Cardiac septum (tissue), 1 donor: ENCODE measurements at places on chromosomes 4 and X. TPM values are rescaled to one million over a fixed set of nuclear protein-coding genes. Genes with fewer than 3 reads are reported as not detected.

Gene MAGEB10
- total RNA-seq = not detected

Gene LONRF3
- 1.5 TPM for total RNA-seq

Gene SRD5A3
- 7.3 TPM for total RNA-seq

DNA sequence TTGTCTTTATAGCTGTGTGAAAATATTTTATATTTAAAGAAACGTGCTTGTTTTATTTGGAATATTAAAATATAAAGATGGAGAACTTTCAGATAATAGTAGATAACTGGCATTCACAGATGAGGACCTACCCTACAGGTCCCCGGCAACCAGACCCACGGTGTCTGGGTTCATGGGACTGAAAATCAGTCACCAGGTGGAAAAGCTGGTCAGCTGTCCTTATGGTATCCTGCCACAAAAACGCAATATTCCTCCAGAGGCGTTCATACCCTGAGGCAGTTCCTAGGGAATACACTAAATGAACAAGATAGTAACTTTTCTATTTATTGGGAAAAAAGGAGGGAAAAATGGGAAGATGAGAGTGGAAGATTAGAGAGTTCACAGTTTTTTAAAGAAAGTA, 1.2 kb downstream of the TLR6 start:
- no peak for DNase-seq

DNA sequence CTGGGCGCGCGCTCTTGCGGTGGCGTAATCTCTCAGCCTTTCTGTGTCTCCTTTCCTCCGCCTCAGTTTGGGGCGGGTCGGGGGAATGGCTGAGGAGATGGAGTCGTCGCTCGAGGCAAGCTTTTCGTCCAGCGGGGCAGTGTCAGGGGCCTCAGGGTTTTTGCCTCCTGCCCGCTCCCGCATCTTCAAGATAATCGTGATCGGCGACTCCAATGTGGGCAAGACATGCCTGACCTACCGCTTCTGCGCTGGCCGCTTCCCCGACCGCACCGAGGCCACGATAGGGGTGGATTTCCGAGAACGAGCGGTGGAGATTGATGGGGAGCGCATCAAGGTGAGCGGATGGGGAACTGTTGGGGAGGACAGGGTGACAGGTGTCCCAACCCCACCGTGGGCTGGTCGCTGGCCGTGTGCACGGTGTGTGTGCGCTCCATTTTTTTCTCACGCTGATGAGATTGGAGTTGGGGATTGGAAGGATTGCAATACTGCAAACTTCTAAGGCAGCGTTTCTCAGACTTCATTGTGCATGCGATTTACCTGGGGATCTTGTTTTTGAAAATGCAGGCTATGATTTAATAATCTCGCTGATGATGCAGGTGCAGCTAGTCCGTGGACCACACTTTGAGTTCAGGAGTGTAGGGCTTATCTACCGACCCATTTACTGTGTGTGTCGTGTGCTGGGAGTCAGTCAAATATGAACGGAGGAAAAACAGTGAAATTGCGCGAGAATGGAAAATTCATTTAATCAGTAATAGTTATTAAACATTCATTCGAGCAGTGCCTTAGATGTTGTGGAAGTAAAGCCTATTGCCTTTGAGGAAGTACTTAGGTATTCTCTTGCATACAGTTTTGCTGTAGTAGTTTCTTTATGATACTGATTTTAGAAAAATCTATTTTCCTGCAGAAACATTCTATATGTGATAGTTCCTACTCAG, at the start of gene RAB33B:
Gene RAB33B, plus strand, starts transcription at position 11 of the 935 bp plus-strand sequence. Its CDS starts 75 bp downstream, at position 86.
- DNase-seq = no peak

DNA sequence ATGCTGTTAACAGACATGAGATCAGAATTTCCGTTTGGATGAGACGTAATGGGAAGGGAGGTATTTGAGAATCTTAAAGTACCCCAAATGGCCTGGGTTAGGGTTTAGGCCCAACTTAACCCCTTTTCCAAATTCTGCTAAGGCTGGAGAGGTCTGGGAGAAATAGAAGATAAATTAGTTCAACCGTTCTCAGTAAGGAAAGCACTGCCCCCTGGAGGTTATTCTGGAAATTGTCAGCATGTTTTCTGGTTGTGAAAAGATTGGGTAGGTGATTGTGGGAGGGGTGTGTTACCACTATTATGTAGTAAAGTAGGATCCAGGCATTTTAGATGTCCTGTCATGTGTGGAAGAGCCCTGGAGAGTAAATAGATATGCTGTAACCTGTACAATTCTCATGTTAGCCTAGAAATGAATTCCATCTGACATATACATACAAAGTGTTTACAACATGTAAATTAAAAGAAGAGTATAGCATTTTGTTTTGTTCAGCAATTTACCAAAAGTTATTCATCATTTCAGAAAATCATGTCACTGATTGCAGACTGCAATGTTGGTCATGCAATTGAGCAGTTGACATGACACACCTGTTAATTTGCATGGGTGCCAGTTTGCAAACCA, 26.8 kb upstream of the GRXCR1 start:
- no peak for DNase-seq

GRCh38 chr4:83356899-83357661, 22.4 kb upstream of the HPSE start:
- no peak for DNase-seq

Gene PDGFRA
- total RNA-seq = 23.4 TPM

DNA sequence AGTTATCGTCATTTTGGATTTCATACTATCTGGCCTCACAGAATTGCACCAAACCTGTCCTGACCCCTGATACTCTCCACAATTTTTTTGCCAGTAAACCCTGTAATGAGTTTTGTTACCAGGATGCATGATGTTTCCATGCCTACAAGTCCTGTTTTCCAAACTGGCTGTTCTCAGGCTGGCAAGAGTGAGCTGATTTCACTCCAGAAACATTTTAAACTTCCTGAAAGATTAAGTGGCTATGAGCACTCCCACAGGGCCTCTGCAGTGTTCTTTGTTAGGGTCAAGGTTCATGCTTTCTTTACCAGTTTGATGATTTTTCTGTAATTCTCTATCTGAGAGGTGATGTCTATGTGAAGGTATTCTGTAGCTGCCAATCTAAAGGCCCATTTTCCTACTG, 31.7 kb upstream of the PDLIM3 start:
- DNase-seq = no peak

Gene P2RY4
- 0.24 TPM for total RNA-seq

DNA sequence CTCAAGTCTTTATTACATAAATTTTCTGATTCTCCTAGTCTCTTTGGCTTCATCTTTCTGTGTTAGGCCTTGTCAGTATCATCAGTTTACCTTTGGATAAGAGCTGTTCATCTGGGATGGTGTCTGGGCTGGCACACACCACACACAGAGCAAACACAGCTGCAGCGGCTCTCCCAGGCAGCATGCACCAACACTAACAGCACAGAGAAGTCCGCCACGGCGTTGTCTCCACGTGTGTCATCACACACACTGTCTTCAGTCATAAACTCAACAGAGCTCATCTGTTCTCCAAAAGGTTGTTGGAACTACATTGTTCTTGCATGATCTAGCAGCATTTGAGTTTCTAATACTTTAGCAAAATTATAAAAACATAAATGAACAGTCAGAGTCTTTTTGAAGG, 851.9 kb upstream of the FRG1 start:
- no peak for DNase-seq

Gene GLUD2
- total RNA-seq = 1.6 TPM

- no peak for DNase-seq
Observed at GRCh38 chr4:85672959-85673358, 198.0 kb downstream of the ARHGAP24 start.

- DNase-seq = no peak
Observed at GRCh38 chrX:46582966-46583365, 9.4 kb downstream of the CHST7 start.

DNA sequence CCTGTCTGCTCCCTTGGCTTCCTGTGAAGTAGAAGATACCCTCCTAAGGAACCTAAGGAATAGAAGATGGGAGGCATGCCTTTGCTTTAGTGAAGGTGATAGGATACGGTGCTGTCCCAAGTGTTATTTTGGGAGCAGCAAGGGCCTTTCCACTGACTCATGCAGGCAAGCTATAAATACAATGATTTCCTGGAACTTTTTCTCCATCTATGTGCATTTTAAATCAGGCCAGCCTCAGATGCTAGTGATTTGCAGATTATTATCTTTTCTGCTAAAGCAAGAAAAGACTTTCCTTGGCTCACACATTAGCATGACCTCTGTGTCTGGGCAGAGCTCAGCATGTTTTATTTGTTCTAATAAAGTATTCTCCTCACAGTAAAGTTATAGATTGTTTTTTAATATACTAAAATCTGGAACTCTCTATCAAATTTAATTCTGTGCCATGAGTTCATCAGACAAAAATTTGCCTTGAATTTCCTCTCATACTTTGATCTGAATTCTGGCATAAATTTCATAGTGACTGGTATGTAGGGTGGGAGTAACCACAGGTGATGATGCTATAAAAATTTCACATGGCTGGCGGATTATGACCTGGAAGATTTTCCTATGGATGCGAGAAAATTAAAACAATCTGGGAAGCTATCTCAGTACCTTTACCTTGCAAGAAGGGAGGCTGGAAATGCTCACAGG, 131.7 kb downstream of the REPS2 start:
- no peak for DNase-seq

- no peak for DNase-seq
Observed at GRCh38 chr4:48248559-48248953, 21.1 kb downstream of the TEC start.

DNA sequence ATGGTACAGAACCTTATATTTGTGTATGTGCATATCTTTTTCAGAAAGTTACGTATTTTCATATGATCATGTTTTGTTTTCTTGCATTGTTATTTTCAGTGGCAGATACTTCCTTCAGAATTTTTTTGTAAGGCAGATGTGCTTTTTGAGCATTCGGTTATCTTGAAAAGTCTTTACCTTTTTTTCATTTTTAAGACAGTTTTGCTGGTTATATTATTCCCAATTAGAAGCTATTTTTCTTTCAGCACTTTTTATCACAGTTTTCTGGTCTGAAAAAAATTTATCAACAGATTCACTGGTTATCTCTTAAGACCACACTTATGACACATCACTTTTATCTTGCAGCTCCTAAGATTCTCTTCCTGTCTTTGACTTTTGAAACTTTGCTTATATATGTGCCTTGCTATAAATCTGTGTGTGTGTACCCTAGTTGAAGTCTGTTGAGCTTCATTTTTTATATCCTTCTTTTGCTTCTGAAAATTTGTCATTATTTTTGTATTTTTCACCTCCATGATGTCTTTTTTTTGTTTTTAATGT, 53.1 kb downstream of the ZNF732 start:
- no peak for DNase-seq
